Fibroblast of skin of right quadriceps (primary cell): ENCODE measurements at places on chromosomes 2 and 18.

- no peak for DNase-seq
These were observed 63.1 kb downstream of the CXCR4 start for GRCh38 chr2:136054856-136055255.

GRCh38 chr2:64453770-64454385 lies at the start of gene LGALSL:
Gene LGALSL (plus strand): TSS chr2:64454162. CDS start chr2:64454546, 384 bp downstream.
- DNase-seq, result no peak

- peak; percentile 84 for DNase-seq
These were observed 222.9 kb upstream of the NCKAP5 start for GRCh38 chr2:133791191-133791590.

- DNase-seq, result no peak
These were observed 282.4 kb upstream of the CYRIA start for GRCh38 chr2:16948053-16948452.
